ENCODE measurements at places on chromosomes 5 and 9.

GRCh38 chr9:130834371-130835336, at the start of gene ABL1:
ABL1 (plus strand) TSS chr9:130835254; CDS start chr9:130835447, 193 bp downstream.
- DNase-seq = peak; percentile 29

DNA sequence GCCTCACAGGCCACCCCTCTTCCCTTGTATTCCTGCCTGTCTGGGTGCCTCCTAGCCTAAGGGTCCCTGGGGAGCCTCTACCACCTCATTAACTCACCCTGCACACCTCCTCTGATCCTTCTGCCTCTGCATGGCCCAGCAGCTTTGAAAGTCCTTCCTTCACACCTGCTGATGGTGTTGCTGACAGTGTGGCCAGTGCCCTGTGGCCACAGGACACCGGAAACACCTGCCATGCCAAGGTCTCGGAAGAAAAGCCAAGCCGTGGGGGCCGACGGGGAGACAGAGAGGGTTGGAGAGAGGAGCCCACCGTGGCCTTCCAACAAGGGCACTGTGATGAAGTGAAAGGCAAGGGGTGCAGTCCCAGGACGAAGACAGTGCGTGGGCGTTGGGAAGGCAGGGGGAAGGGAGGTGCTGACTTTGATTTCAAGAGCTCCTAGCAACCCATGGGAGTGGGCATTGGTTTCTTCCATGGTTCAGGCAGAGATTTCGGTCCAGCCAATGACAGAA, 4.1 kb downstream of the BTNL9 start:
- DNase-seq = no peak

- no peak for DNase-seq
These were observed 9.6 kb upstream of the SLC30A5 start for GRCh38 chr5:69084195-69084594.

- no peak for DNase-seq
These were observed 76.7 kb downstream of the FAM170A start for GRCh38 chr5:119706049-119706448.

DNA sequence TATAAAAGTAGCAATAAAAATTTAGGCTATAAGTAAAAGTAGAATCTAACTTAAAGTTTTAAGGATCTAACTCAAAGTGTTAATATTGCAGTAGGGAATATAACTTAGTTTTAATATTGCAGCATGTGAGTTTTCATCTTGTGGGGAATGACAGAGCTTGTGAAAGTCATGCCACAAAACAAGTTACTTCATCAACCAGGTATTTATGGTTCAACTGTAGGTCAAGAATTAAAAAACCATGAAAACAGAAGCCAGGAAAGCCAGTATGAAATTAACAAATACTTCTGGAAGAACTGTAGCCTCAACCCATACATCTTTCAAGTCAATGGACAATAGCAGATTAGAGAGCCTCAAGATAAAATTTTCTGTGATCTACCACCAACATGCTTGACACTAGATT, 19.0 kb downstream of the HMGCS1 start:
- no peak for DNase-seq

DNA sequence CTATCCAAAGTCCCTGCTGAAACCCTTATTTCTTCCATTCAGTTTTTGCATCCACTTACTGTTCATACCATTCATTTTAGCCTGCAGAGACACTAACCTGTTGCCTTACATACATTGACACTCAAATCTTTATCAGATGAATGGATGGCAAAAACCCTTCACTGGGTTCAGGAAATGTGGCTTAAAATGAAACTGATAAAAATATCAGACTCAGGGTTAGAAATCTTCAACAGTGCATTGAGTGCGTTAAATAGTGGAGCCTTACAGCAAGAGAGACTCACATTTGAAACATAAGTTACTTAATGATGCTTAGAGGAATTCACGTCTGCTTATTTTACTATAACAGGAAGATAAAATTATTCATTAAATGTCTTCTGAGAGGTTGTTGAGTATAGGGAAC, 28.0 kb upstream of the BNC2 start:
- DNase-seq = no peak

- no peak for DNase-seq
These were observed 30.8 kb upstream of the ENHO start for GRCh38 chr9:34553511-34554021.

DNA sequence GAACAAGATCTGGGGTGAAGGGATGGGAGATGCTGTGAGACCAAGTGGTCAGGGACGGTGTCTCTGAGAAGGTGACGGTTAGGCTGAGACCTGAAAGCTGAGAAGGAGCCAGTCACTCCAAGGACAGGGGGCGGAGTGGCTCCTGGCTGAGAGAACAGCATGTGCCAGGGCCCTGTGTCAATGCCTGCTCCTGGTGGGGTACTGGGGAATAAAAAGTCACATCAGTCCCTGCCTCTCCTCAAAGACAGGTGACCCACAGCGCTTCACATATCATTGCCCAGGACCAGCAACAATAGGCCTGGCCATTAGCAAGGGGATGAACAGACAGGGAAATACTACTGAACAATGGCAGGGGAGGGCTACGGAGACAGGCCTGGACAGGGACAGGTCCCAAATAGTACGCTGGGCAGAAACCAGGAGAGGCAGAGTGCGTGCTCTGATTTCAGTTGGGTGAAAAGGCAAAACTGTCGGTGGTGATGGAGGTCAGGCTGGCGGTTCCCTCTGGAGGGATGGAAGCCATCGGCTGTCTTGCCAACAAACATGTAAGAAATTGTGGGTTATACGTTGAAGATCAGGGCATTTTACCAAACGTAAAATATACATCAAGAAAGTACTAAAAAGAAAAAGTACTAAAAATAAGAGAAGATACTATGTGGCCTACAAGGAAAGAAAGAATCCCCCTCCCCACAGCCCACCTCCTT, 64.3 kb downstream of the C9orf50 start:
- DNase-seq = no peak

DNA sequence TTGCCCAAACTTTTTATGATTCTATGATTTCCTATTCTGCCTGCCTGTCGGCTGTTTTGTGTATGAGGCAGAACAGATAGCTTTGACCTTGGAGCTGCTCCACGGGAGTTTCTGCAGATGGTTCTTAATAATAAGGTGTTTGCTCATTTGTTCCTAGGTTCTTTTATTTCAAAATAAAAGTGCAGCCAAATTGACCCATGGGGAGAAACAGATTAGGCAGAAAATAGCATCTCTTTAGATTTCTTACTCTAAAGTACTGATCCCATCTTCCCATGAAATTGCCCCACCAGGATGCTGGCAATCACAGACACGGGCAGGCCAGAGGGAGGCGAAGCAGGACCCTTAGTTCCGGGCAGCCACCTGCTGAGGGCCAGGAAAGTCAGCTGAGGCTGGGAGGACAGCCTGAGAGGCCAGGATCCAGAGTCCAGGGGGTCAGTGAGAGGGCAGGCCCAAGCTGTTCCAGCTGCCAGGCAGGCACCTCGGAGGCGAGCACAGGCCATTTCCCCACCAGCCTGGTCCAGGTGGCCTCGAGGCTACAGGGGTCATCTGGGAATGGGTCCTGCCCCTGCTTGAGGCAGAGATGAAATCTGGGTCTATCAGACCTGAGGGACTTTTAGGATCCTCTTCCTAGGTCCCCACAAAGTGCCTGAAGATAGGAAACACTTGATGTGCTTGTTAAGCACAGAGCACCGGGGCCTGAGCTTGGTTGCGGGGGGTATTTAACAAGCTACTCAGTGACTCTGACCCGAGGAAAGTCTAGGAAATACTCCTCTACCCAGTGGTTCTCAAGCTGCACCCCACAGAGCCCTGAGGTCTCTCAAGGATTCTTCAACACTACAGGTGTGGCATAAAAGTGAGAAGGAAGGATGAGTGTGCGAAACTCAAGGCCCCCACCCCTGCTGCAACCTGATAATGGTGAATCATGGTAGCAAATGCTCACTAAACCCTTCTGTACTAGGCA, 145.4 kb downstream of the CMYA5 start:
- DNase-seq = no peak

- DNase-seq = no peak
These were observed 228.0 kb downstream of the TLE4 start for GRCh38 chr9:79799691-79800335.

DNA sequence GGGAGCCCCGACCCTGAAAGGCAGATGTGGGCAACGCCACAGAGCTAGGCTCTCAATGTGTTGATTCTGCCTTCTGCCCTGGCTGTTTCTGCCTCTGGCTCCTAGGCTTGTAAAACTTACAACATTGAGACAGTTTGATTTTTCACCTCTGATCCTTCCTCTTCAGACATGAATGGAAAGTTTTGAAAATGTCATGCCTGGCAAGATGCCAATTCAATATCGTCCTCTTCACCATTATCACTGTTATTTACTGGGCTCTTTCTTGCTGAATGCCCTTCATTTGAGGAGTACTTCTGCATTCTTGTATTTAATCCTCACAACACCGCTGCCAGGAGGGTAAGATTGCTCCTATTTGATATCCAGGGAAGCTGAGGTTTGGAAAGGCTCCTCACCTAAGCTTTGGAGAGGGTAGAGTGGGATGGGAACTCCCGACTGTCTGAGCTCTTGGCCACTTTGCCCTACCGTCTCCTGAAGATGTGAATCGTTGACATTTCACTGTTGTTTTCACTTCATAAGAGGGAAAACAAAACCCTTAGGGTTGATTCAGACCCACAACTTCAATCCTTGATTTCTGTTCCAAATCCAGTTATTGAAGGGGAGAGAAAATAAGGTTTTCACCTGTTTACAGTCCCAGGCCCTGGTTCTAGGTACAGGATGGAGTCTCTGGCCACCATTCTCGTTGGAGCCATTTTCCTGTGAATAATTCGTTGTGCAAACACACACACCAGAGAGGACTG, 12.7 kb upstream of the FGF1 start:
- DNase-seq = no peak

GRCh38 chr5:94841598-94842322, 223.3 kb downstream of the SLF1 start:
- no peak for DNase-seq

DNA sequence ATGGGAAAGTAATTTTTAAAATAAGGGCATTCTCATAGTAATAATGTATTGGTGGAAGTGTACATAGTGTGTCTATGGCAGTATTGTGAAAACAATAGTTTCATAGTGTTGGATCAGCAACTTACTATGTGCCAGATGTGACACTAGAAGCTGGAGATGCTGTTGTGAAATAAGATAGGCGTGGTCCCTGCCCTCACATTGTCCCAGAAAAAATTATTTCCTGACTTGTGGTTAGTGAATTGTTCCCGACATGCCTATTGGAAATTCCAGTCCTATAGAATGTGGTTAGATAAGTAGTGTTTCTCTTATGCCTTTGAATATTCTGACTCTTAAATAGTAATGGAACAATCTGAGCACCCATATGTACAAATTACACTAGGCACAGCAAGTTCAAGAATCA, 55.3 kb upstream of the MTAP start:
- no peak for DNase-seq

DNA sequence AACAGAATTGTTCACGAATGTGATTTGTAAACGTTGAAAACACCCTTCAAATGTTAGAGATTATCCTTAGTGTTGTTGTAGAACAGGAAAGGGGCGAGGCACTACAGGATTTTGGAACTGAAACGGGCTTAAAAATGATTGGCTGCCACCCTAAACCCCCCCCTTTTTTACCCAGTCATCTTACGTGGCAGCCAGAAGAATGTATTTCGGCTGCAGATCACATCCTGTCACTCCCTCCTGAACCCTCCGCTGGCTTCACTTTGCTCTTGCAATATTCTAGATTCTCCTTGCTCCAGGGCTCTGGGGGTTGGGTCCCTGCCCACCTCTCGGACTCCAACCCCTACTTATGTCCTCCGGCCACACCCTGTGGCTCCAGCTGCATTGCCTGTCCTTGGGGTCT, 13.9 kb upstream of the UNC5A start:
- no peak for DNase-seq

DNA sequence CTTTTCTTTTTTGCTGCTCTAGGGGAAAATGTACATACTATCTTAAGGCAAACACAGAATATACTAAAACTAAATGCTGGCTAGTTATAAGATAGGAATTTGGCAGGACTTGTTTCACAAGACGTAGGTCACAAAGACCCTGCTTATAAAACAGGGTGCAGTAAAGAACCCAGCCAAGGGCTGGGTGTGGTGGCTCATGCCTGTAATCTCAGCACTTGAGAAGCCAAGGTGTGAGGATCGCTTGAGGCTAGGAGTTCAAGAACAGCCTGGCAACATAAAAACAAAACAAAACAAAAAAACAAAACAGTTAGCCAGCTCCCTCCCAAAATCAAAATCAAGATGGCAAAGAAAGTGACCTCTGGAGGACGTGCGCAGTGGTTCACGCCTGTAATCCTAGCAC, 49.5 kb upstream of the DENND4C start:
- DNase-seq = no peak

GRCh38 chr9:108468364-108468763, 387.4 kb downstream of the ACTL7B start:
- DNase-seq = no peak

- DNase-seq = no peak
These were observed 2.9 kb downstream of the PPP3R2 start for GRCh38 chr9:101591787-101592446.

GRCh38 chr9:33295571-33295970, 5.3 kb downstream of the NFX1 start:
- DNase-seq = no peak

GRCh38 chr9:30058463-30058862, 2326.0 kb upstream of the ACO1 start:
- no peak for DNase-seq

GRCh38 chr5:31854181-31855133, 215.5 kb downstream of the PDZD2 start:
- DNase-seq = no peak

DNA sequence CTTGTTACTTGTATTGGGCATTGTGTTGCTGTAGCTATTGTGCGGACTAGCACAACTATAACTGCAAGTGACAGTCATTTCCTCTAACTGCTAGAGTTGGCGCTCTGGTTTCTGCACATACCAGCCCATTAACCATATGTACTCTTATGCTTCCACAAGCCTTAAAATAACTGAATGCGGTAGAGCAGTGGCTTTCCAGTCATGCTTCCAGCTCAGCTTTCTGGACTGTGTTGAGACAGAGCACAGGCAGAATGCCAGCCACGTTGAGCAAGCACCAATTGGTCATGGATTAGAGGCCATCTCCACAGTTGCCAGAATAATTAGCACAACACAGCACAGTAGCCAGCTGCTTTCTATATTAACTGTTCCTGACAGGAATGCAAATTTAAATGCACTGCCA, 12.2 kb downstream of the INVS start:
- DNase-seq = no peak
